ENCODE measurements at places on chromosomes 12 and 14. TPM values are rescaled to one million over a fixed set of nuclear protein-coding genes. Genes with fewer than 3 reads are reported as not detected.

- H3K27ac ChIP-seq, result no peak overlapping the region
- H3K4me3 ChIP-seq, result no peak overlapping the region
- peaks cover 2% of the 10 kb centered on the region for H3K27me3 ChIP-seq
- DNase-seq, result no peak
- peaks cover 16% of the 10 kb centered on the region for H3K4me1 ChIP-seq
- 0 out of 2 replicates have a peak, but pooled peaks cover 4% of the 10 kb centered on the region for H3K36me3 ChIP-seq
Measured at GRCh38 chr14:72788255-72788654, 105.6 kb downstream of the DPF3 start.

- H3K36me3 ChIP-seq, result no peaks in the 10 kb centered on the region
- no peak overlapping the region for H3K4me3 ChIP-seq
- H3K27ac ChIP-seq, result no peak overlapping the region
Measured at GRCh38 chr14:105918496-105919262, 392.3 kb downstream of the TMEM121 start.

EIF2S3B gene
- total RNA-seq, result 0.63 TPM

GRCh38 chr12:27864521-27864920, 84.5 kb upstream of the MANSC4 start:
- no peaks in the 10 kb centered on the region for H3K36me3 ChIP-seq
- H3K4me1 ChIP-seq, result peaks cover 69% of the 10 kb centered on the region
- H3K27ac ChIP-seq, result no peak overlapping the region
- no peak overlapping the region for H3K4me3 ChIP-seq
- DNase-seq, result peak; percentile 13

GRCh38 chr14:95235351-95235750, 78.0 kb upstream of the DICER1 start:
- no peak overlapping the region for H3K4me3 ChIP-seq
- H3K27ac ChIP-seq, result no peak overlapping the region
- no peaks in the 10 kb centered on the region for H3K36me3 ChIP-seq
- H3K4me1 ChIP-seq, result no peaks in the 10 kb centered on the region
- DNase-seq, result no peak
- H3K27me3 ChIP-seq, result peaks cover 8% of the 10 kb centered on the region

GPR65 gene
- total RNA-seq, result not detected

GRCh38 chr12:53454707-53455106, 2.8 kb downstream of the PCBP2 start:
- peak overlapping the region; percentile 99 for H3K27ac ChIP-seq
- H3K4me3 ChIP-seq, result peak overlapping the region; percentile 93
- H3K27me3 ChIP-seq, result peaks cover 13% of the 10 kb centered on the region
- peaks cover 51% of the 10 kb centered on the region for H3K4me1 ChIP-seq
- H3K36me3 ChIP-seq, result peaks cover 48% of the 10 kb centered on the region

GRCh38 chr14:100473249-100473648, 114.0 kb downstream of the BEGAIN start:
- H3K36me3 ChIP-seq, result peaks cover 13% of the 10 kb centered on the region
- DNase-seq, result no peak
- H3K4me1 ChIP-seq, result peaks cover 31% of the 10 kb centered on the region
- H3K4me3 ChIP-seq, result no peak overlapping the region
- peaks cover 2% of the 10 kb centered on the region for H3K27me3 ChIP-seq

- H3K4me3 ChIP-seq, result no peak overlapping the region
- H3K36me3 ChIP-seq, result no peaks in the 10 kb centered on the region
- H3K4me1 ChIP-seq, result peaks cover 9% of the 10 kb centered on the region
- DNase-seq, result no peak
Measured at GRCh38 chr12:110794623-110795280, 52.0 kb upstream of the CCDC63 start.

PTGDR gene
- total RNA-seq, result not detected

SERPINA12 gene
- total RNA-seq, result not detected

GRCh38 chr12:42893803-42894202, 304.3 kb upstream of the PRICKLE1 start:
- no peaks in the 10 kb centered on the region for H3K4me1 ChIP-seq
- no peaks in the 10 kb centered on the region for H3K36me3 ChIP-seq
- no peak overlapping the region for H3K27ac ChIP-seq
- DNase-seq, result no peak

- peaks cover 49% of the 10 kb centered on the region for H3K4me1 ChIP-seq
- peaks cover 17% of the 10 kb centered on the region for H3K36me3 ChIP-seq
- H3K4me3 ChIP-seq, result no peak overlapping the region
- peaks cover 2% of the 10 kb centered on the region for H3K27me3 ChIP-seq
- DNase-seq, result peak; percentile 89
- peak overlapping the region; percentile 85 for H3K27ac ChIP-seq
Measured at GRCh38 chr14:24296341-24297157, 3.0 kb downstream of the DHRS1 start.

DNA sequence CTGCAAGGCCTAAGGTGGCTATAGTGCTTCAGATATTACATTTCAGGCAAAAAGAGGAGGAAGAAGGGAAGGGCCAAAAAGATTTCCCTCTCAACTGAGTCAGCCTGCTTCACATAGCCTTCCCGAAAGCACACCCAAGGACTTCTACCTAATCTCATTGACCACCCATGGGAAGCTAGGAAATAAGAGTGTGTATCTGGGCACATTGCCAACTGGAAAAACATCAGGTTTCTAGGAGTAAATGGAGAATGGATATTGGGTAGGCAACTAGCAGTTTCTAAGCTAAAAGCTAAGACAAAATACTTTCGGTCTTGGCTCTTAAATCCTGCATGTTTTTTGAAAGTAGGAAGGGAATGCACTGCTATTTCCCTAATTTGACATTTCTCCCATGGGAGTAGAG, 221.7 kb upstream of the GRIP1 start:
- H3K27ac ChIP-seq, result no peak overlapping the region
- no peak overlapping the region for H3K4me3 ChIP-seq
- no peaks in the 10 kb centered on the region for H3K4me1 ChIP-seq
- no peaks in the 10 kb centered on the region for H3K36me3 ChIP-seq
- DNase-seq, result no peak
